Fibroblast of villous mesenchyme (primary cell): ENCODE measurements at places on chromosomes 16 and 17. TPM values are rescaled to one million over a fixed set of nuclear protein-coding genes. Genes with fewer than 3 reads are reported as not detected.

GRCh38 chr16:68689921-68690320, 44.8 kb downstream of the CDH3 start:
- DNase-seq, result no peak

GRCh38 chr17:58507123-58507634, 7.3 kb downstream of the MTMR4 start:
- DNase-seq, result peak; percentile 30

DNA sequence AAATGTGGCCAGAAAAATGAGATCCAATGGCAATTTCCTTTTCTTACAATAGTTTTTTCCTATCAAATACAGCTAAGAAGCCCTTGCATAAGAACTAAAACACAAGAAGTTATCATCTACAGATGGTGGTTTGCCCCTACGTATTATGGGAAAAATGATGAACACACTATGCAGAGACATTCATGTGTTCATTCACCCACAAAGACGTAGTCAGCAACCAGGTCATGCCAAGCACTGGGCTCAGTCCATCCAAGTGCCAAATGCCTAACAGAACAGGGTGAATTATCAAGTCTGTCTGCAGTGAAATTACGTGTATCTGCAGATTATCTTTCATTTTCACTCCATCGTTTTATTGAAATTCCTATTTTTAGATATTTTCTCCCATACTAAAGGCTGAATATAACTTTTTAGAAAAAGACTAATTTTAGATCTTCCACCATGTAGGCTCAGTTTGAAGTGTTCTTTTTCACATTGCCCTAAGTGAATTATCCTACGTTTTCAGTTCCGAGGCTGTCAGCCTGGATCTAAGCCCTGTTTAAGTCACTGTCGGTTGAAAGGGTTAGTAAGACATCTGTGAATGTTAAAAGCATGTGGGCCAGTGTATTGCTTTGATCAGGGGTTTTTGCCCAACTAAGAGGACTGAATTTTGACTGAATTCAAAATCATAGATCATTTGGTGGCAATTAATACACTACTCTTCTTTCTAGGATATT, 78.1 kb upstream of the DHX40 start:
- no peak for DNase-seq

Gene NATD1
- 2.6 and 3.0 TPM in 2 replicates for total RNA-seq

- DNase-seq, result no peak
These were observed 2.5 kb downstream of the SEZ6 start for GRCh38 chr17:29003289-29003688.

DNA sequence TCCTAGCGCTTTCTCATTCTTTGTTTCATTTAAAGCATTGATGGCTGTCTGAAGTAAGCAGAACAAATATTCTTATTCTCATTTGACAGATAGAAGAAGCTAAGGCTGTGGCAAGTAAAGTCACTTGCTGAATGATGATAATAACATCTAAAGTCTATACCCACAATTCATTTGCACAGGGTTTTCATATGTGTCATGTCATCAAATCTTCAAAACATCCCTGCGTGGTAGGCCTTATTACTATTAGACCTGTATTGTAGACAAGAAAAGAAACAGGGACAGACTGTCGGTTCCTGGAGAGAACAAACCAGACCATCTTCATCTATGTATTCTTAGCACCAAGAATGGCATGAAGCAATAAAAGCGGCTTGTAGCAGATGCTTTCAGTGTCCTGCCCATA, 85.9 kb downstream of the ASIC2 start:
- no peak for DNase-seq

DNA sequence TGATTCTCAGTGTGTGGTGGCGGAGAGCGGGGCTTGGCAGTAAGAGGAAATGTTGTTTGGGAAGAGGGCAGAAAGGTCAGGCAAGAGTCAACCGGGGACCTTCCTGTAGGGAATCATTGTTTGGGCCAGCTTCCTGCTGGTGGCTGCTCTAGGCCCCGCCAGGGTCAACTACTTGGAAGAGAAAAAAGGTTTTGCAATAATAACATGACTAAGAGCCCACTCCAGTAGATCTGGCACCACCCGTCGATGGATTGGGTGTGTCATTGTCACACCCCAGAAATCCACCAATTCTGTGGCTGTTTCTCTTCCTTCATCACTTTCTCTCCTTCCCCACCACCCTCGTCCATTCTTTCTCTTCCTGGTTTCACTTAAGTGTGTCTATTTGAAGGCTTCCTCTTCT, 4.2 kb upstream of the KRT24 start:
- DNase-seq, result no peak

DNA sequence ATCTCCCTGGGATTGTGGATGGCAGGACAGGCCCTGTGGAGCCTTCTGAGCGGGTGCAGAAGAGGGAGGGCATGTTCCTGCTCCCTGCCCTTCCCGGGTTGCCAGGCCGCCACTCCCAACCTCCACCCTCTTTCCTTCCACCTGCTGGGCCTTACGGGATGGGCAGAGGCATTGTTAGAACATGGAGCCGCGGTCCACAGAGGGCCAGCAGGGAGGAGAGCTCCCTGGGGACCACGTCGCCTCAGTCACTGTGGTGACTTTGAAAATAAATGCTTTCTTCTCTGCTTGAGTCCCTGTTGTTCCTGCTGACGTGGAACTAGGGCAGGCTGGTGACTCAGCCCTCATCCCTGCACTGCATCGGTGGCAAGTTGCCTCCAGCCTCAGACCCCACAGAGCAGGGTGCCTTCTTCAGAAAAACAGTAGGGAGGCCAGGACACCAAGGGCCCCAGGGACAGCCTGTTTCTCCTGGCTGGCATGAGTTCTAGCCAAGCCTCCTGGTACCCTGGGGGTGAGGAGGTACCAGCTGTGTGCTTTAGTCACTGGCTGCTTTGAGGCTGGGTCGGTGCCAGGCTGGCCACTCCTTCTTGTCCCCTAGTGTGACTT, 224.9 kb downstream of the SEC14L1 start:
- DNase-seq, result peak; percentile 92

Gene PYDC1
- total RNA-seq, result not detected in 2 replicates

DNA sequence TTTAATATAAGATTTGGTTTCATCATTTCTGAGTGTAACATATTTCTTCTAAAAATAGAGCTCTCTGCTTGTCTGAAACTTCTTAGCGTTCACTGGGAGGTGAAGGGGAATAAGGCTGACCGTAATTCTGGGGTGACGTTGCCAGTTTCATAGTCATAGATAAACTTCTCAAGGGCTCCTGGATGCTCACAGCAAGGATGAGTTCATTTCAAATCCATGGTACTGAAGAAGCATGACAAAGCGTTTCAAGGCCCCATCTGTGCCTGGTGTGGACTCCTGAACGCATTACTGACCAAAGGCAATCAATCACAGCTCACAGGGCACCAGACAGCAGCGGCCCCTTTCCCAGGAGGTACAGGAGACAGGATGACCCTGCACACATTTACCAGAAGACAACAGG, 12.0 kb upstream of the EVPL start:
- no peak for DNase-seq

DNA sequence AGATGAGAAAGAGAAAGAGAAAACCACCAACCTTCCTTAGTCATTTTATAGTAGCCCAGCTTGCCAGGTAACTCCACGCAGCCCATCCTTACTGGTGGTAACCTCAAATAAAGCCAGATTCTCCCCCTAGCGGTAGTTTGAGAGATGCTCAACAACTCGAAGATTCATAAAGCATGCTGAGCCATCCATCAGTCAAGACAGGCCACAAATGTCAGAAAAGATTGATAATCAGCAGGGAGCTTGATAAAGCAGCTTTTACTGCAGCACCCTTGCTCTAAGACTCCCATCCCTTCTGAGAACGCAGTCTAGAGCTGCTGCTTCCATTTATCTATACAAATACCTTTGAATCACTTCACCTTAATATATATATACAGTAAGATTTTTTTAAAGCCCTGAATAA, 451.5 kb upstream of the HSBP1 start:
- DNase-seq, result peak; percentile 63

GRCh38 chr16:73864868-73865267, 431.7 kb upstream of the PSMD7 start:
- DNase-seq, result no peak

DNA sequence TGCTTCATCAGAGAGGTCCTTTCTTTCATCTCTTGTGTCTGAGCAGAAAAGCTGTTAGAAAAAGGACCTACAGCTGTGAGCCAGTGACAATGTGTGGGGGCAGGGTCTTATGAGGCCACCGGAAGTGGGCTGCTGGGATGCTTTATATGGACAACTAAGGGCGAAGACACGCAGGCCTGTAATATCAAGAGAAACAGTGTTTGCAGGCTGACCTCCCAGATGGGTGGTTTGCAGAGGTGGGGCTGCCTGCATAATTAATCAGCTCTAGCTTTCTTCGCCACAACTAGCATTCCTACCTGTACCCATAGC, 30.4 kb upstream of the SALL1 start:
- DNase-seq, result no peak

GRCh38 chr17:17535957-17536356, 39.8 kb upstream of the RASD1 start:
- no peak for DNase-seq

Gene SNN
- total RNA-seq, result 10.0 and 13.0 TPM in 2 replicates
